NCI-H1930 (cell line): ENCODE measurements at places on chromosomes 3 and 15.

DNA sequence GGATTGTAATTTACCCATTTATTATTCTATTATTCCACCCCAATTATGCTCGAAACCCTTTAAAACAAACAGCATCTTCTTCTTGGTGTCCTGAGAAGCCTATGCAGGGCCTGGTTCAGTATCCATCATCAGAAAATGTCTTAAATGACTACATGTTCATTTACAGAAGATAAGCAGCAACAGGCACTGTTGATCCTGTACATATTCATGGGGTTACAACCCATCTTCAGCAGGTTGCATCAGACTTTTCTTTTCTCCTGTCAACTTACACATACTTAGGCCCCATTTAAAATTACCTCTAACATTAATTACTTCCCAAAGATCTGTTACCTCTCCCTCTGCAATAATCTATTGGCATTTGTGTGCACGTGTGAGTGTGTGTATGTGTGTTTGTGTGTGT is 18.9 kb downstream of the TUSC7 start:
- DNase-seq, result no peak

DNA sequence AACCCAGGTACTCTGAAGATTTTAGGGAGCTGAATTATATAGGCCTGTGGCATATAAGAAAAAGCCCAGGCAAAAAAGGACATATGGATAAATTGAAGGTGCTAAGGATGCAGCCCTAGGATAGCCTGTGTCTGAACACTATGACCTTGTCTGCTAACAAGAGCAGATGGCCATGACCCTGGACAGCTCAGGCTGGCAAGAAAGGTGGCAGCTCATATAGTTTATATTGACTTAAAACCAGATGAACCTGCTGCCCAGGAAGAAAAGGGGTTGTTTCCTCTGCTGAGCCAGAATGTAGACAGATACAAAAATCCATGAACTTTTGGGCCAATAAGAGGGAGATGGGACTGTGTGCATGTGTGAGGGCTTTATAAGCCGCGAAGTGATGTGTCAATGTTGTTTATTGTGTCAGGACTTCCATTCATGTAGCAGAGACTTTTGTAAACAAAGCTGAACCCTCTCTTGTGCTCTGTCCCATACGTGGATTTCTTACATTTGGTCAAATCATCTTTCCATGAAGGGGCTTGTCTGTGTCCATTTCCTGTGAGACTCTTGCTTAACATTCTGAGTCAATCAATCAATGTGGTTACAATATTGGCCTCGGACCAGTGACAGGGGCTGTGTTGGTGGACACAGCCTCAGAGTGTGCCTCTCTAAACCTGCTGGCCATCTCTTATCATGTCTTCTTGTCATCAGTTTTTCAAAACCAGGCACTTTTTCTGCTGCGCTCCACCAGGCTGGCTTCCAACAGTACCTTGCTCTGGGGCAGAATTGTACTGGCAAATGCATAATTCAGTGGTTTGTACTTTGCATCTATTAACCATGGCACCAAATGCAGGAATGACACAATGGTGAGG is 321.2 kb downstream of the WDR72 start:
- DNase-seq, result no peak

DNA sequence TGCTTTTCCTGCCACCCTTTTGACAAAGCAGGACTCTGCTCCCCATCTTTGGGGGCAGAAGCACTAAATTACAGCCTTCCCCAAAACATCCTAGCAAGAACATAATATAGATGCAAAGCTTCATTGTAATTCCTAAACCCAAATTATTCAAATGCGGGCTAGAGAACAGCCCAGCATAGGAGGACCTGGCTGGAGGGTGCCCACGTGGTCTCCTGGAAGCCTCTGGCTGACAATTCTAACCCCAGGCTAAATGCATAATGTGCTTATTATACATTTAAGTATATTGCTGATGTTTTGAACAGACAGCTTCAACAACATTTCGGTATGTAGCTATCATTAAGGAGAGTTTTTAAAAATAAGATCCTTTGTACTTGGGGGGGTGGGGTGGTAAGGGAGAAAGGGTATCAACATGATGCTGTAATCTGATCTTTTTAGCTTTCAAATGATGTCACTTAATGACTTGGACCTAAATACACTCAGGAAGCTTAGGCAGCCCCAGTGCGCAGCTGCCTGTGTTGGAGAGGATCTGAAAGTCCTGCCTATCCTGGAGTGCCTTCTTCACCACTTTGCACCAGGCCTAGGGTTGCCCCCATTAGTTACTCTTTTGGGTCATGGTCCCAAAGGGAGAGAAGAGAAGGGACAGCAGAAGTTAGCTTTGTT is 57.2 kb upstream of the USP3 start:
- no peak for DNase-seq

- DNase-seq, result no peak
Measured at GRCh38 chr15:72982714-72983113, 69.5 kb upstream of the NEO1 start.

DNA sequence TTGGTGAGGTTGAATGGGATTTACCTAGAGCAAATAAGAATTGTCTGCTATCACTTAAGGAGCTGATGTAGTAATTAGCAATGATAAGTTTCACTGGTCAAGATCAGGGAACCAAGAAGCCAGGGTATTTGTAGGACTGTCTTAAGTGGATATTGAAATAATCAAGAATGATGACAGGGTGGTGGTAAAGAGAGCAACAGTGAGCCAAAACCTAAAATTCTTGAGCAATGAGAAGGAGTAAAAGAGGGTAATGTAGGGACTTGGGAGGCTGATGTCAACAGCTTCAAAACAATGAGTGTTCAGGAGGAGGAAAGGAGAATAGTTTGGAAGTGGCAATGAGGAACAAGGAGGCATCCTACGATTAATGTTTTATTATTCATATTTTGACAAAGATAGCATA is 31.5 kb upstream of the SLC2A2 start:
- no peak for DNase-seq

- DNase-seq, result no peak
Measured at GRCh38 chr3:9198899-9199335, 50.5 kb downstream of the SRGAP3 start.

DNA sequence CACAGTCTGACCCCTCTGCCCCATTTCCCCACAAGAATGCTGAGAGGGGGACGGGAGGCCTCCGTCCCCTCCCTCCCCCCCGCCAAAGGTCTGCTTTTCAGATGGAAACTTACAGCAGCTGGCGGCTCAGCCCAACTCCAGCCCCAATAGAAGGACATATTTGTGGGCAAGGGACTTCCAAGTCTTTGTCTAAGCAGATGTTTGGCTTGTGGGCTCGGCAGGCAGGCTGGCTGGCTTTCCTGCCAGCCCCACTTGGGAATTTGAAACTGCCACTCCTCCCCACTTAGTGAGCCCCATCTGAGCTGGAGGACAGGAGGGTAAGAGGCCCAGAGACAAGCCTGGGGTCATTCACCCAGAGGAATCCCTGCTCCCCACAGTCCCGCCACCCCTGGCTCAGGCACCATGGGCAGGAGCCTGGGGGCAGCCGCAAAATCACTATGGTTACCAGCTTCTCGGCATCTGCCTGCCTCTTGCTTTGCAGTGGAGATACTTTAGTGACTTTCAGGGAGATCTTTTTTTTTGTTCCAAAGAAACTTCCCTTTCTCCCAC is 53.6 kb downstream of the LMCD1 start:
- DNase-seq, result no peak

GRCh38 chr15:31300981-31301672 is 25.5 kb upstream of the KLF13 start:
- no peak for DNase-seq

- DNase-seq, result no peak
Measured at GRCh38 chr3:158261371-158261991, 151.6 kb downstream of the RSRC1 start.

- DNase-seq, result no peak
Measured at GRCh38 chr15:52795464-52796227, 5.5 kb upstream of the ONECUT1 start.

- no peak for DNase-seq
Measured at GRCh38 chr15:29857221-29857789, 35.0 kb upstream of the TJP1 start.

- DNase-seq, result no peak
Measured at GRCh38 chr3:130609166-130609979, 92.4 kb downstream of the COL6A6 start.

DNA sequence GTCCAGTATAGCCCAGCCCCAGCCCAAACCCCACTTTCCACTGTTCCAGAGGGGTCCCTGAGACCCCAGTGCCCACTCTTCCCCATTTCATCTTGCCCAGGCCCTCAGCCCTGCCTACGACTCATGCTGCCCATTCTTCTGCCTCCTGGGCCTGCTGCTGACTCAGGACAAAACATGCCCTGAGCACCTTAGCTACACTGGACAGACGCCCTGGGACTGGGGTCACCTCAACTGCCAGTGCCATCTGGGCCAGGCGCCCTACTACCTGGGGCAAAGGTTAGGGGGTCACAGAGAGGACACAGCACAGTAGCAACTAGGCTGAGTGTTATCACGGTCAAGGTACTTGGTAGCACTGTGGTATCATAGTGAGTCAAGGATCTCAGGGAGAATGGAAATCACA is 2.6 kb upstream of the LAMB2 start:
- DNase-seq, result no peak

GRCh38 chr3:147191795-147192385 is 214.5 kb downstream of the ZIC4 start:
- DNase-seq, result no peak

GRCh38 chr3:45135959-45136358 is 10.2 kb downstream of the CDCP1 start:
- DNase-seq, result no peak

DNA sequence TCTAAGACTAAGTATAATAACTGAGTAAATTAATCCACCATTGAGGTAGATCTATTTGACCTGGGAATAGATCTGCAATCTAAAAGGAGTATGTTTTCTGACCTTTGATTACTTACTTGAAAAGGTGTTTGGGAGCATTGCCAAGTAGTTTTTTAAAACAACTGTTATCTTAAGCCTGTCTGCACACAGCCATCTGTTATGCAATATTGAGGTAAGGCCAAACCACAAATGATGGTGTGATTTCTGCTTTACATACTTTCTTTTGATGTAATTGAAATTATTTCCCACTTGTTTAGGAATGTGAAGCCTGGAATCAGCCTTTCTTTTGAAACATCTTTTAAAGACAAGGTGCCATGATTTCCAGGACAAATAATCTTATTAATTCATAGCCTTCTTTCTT is 274.0 kb downstream of the BBX start:
- DNase-seq, result no peak

- DNase-seq, result no peak
Measured at GRCh38 chr3:64213224-64213878, 11.9 kb downstream of the PRICKLE2 start.
